ENCODE measurements at places on chromosomes 11 and 22.

DNA sequence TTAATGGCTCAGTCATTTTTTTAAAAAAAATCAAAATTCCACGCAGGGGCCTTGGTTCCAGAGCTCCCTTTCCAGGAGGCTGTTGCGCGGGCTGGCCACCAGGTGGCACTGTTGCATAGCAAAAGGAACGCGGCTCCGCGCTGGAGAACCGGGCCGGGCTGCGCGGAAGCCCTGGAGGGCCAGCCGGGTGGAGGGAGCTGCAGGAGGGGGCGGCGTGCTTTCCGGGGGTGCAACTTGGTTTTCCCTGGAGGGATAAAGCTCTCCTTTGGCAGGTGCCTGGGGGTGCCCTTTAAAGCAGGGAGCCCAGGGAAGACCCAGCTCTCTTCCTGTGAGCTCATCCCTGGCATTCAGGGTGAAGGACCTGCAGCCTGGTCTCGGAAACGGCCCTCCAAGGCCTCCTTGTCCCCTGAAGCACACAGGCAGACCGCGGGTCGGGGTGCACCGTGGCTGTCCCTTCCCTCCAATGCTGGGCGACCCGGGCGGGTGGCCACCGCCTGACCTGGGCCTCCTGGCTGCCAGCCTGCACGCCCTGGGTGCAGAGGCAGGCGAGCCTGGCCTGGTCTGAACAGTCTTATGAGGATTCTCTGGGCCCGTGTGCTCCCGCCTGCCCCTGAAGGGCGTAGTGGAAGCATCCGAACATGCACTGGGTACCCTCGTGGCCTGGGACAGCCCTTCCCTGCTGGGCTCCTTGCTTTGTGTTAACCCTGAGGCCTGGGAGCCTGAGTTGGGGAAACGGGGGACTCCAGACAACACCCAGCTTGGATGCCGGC lies 23.4 kb downstream of the KRTAP5-5 start:
- DNase-seq: no peak

DNA sequence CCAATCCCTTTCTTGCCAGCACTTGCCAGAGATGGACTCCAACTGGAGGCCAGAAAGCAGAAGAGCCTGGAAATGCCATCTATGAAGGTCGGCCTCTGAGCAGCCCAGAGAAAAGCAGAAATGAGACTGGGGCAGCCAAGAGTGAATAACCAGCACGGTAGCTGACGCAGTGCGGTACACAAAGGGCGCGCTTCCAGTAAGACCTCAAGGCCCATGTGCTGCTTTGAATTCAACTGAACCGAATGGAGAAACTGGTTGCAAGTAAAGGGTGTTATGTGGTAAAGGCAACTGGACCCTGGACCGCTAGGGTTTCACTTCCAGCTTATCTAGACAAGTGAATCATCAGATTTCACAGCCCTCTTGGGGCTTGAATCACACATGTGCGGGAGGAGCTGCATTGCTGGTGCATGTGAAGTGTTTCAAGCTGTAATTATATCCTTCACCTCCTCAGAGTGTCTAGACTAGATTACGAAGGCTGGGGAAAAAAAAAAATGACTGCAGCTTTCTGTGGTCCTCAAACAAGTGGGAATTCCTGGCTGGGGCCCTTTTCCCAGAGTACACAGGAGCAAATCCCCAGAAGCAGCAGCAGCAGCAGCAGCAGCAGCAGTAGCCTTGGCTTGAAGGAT lies 128.9 kb downstream of the CCDC34 start:
- no peak for DNase-seq

DNA sequence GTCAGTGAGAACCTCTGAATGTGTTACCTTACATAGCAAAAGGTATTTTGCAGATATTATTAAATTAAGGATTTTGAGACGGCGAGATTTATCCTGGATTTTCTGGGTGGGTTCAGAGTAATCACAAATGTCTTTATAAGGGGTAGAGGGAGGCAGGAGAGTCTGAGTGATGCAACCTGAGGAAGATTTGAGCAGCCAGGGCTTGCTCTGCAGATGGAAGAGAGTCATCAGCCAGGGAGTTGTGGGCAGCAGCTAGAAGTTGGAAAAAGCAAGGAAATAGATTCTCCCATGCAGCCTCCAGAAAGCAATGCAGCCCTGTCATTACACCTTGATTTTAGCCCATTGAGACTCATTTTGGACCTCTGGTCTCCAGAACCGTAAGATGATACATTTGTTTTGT lies 4.1 kb upstream of the WDR74 start:
- DNase-seq: no peak

GRCh38 chr11:131833366-131833765 lies 463.0 kb downstream of the NTM start:
- DNase-seq: no peak

- no peak for DNase-seq
These were observed 48.7 kb downstream of the TSPAN18 start for GRCh38 chr11:44775366-44775984.

DNA sequence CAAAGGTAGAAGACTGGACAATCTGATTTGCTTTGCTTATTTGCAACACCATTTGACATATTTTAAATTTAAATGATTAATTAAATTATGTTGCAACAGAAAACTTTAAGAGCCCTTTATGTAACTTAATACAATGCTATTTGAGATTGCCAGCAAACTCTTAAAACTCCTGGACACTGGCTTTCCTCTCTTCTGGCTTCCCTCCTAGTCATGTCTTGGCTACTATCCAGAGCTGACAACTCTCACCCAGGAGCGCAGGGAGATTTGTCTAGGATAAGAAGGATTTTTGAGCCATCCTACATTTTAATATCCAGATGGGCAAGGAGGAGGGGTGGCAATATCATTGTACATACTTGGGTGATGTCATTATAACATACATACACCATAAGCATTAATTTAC lies 134.3 kb downstream of the ELP4 start:
- DNase-seq: no peak

DNA sequence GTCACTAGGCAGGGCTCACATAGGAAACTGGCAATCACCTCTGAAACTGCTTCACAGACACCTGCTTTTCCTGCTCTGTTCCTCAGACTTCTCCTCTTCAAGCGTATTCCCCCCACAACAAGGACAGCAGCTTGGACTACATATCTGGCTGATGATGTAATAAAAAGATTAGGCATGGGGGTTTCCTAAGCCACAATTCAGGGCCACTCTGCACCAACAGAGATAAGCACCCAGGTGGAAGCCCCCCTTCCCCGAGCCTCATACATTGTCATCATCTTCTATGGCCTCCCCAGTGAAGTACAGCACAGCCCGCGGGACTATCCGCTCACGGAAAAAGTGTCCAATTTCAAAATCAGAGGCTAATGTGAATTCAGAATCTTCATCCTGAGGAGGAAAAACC lies 25.0 kb upstream of the PHLDA2 start:
- no peak for DNase-seq

DNA sequence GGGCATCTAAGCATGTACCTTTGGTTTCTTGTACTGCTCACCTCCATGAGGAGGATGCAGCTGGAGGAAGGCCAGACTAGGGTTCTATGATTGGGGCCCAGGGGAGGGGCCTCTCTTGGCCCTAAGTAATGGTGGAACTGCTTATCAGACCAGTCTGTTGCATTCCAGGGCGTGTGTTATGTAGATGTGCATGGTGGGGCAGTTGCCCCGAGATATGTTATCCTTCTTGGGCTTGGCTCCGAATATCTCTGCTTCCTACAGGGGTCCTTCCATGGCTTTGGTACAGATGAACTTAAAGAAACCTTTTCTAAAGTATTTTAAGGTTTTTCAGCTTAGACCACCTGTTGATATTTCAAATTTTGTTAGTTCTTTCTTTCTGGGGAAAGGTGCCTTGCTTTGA lies 126.0 kb downstream of the SWAP70 start:
- DNase-seq: no peak

DNA sequence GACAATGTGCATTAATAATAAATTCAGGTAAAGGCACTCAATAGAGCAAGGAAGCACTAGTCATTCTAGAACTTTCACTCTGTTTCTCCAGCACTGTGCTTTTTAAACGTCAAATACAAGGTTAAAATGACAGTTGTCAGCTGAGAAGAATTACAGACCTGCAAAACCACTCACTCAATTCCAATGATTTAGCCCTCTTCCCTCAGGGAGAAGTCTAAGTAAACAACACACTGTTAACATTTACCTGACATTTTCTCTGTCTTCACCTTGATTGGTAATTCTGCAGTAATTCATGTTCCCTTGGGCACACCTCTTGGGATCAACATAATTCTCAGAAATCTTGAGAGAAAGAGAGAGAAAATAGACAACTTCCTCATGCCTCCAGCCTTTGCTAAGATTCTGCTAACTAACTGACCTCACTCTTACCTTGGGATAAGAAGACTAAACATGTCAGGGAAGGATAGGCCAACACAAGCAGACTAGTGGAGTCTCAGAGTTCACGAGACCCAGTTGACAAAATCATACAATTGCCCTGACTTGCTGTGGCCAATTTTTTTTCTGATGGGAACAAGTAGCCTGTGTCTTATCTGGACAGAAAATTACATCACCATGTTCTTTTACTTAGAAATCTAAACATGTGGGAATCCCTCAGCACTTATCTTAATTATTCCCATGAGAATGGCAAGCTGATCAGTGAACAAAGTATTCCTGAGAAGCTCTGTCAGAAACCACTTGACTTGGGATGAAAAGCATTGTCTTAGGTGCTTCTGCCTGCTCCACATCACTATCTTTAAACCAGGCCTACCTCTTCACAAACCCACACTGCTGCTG lies 516.8 kb upstream of the FAT3 start:
- DNase-seq: no peak

- no peak for DNase-seq
These were observed 17.9 kb upstream of the CSNK2A3 start for GRCh38 chr11:11370962-11371303.

DNA sequence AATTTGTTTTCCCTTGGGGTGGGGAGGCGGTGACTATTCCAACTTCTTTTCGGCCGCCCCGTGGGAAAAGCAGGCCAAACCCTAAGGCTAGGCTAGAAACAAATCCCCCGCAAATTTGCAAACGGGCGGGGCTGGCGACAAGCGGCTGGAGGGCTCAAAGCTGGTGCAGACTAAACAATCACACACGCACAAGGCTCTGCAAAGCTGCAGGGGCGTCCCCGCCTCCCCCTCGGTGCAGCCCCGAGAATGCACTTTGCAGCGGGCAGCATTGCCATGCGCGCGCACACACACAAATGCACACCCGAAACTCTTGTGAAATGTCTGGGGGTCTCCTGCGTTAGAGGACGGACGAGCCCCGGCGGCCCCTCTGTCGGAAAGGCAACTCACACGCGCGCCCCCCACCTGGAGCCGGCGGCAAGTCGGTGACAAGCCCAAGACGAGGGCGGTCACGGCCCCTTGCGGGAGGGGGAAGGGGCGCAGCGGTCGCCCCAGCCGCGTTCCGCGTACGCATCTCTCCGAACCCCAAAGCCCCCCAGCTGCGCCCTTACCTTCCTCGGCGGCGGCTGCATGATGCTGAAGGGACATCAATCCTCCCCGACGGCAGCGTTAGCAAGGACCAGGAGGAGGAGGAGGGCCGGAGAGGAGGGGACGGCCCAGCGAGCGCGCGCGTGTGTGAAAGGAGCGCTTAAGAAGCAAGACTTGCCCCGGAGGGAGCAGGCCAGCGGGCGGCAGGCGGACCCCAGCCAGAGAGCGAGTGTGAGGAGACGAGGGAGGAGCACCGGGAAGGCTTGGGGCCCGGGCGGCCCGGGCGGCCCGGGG lies 600 bp downstream of the FCHSD2 start:
- peak; percentile 45 for DNase-seq
